Activated T-cell treated with anti-CD3 and anti-CD28 coated beads, Interleukin-2, amount 50 U/mL, for 72 hours (primary cell): ENCODE measurements at places on chromosomes 3 and 15.

- no peak for DNase-seq
These were observed 118.8 kb downstream of the ECT2 start for GRCh38 chr3:172869368-172869771.

GRCh38 chr3:37319784-37320183 is 145.4 kb upstream of the LRRFIP2 start:
- no peak for DNase-seq

DNA sequence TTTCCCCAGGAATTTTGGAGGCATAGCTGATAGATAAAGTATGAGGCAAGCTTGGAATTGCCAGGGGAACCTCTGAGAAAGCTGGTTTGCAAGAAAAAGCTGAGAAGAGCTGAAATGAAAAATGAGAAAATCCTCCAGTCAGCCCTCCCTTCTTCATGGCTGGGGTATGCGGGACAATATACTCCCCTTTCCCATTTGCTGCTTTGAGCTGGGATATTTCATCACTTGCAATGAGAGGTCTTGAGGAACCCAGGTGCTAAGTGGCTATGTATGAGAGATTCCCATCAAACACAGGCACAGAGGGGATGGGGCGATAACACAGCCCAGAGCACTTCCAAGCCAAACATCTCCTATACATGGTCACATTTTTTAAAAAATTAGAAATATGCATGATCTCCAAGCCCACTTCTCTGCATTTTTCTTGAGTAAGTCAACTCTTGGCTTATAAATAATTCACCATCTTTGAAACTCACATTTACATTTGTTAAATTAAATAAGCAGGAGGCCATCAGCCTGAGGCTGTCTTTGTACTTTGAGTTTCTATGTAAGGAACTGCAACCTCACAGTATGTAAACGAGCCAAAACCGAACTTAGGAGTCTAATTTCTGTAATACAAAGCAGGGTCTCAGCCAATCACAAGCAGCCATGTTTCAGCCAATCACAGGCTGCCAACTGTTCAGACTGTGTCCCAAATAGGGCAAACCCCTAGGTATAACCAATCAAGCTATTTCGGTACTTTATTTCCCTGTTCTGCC is 983.6 kb upstream of the NR2F2 start:
- DNase-seq, result no peak

DNA sequence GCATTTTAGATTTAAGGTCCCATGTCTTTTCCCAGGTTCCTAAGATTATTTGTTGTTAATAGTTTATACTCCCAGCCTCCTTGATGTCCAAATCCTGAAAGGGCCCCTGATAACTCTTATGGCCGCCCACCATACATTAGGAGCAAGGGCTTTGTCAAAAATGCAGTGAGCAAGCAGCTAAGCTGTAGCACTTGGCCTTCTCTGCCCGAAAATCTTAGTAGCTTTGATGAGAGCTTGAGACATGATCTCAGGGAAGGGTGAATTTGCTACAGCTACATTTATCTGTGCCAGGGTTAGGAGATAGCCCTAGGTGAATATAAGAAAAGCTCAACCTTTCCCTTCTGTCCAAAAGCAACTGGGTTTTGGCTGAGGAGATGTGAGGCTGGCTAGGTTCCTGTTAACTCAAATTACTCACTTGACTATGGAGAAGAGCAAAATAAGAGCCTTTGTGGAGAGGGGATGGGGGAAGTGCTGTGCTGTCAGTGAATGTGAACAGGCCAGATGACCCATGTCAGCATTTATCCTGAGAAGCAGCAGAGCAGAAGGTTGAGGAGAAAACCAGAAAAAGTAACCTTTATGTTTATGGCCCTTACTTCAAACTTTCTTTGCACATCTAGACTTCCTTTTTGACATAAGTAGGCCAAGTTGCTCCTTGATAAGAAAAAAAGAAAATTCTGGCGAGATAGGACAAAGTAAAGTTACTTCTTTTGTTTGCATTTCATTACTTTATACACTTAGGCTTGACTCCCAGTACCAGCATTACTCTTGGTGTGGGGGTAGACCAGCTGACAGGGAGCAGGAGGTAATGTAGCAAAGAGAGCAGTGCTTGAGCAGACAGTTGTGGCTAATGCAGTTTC is 21.1 kb downstream of the MAPK6 start:
- DNase-seq, result no peak

GRCh38 chr15:36529296-36530011 is 50.0 kb upstream of the CDIN1 start:
- DNase-seq, result no peak

GRCh38 chr3:149564079-149564478 is 89.6 kb downstream of the TM4SF4 start:
- DNase-seq, result no peak

DNA sequence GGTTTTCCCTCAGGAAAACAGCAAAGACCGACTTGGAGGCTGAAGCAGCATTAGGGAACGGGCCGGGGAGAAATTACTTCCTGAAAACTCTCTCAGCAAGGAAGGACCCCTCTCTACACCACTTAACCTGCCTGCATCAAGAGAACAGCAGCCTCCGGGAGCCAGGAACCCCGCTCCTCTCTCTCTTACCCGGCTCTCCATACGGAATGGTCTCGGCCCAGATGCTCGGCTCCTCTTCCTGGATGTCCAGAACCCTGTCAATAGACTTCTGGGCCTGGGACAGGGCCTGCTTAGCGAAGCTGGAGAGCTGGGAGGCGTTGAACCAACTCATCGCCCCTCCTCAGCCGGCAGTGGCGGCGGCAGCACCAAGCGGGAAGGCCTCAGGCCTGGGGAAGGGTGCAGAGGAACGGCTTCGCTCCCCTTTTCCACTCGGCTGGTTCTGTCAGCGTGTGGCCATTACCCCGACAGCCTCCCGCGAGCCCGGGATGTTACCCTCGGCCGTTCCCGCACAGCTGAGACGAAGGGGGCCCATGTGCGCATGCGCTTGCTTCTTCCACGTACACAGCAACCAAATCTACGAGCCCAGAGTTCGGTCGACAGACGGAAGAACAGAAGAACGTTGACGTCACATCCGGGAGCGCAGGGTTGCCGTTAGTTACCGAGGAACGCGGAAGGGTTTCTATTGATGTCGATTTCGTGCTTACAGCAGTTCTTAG is at the start of gene TMF1:
TSS of gene TMF1 (minus strand) at position 578 of the 716 bp plus-strand sequence. CDS start at position 331, 247 bp downstream.
- peak; percentile 97 for DNase-seq

- no peak for DNase-seq
These were observed 252.2 kb upstream of the TBL1XR1 start for GRCh38 chr3:177449360-177450006.

GRCh38 chr3:150434234-150434633 is 26.1 kb downstream of the TSC22D2 start:
- DNase-seq, result no peak

- peak; percentile 35 for DNase-seq
These were observed 374.1 kb downstream of the RORA start for GRCh38 chr15:60854858-60855564.

GRCh38 chr3:4582624-4583023 is 89.5 kb downstream of the ITPR1 start:
- no peak for DNase-seq

DNA sequence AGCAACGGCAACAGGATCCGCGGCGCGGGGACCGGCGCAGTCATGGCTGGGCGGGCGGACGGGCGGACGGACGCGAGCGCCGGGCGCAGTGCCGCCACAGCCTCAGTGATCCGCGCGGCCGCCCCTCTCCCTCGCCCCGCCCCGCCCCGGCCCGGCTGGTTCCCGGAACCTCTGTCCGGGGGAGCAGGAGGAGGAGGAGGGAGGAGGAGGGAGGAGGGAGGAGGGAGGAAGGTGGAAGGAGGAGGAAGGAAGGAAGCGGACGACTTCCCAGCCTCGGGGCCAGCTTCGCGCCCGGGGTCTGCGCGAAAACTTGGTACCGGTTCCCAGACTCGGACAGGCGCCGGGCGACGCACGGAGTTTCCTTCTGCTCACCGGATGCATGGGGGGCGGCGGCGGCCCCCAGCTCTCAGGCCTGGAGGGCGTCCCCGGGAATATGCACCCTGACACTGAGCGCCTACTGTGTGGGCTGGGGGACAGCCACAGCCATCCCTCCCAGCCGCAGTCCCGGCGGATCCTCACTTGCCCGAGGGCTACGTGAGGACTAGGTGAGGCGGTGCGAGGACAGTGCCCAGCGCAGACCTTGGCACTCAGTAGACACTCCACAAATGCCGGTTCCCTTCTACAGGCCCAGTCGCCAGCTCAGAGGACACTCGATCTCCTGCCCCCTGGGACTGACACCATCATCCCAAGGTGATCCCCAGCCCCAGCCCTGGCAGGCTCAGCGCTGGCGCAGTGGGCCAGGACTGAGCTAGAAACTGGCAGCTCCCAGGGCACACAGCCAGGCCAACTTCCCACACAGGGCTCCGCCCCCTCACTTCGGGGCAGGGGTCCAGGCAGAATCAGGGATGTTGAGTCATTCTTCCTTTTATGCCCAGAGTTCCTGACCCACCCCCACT is at the start of gene SHISA5:
TSS of gene SHISA5 (minus strand) at position 124 of the 896 bp plus-strand sequence. CDS start at position 44, 80 bp downstream.
- peak; percentile 80 for DNase-seq

- no peak for DNase-seq
These were observed 108.0 kb downstream of the STAG1 start for GRCh38 chr3:136644212-136644611.
